Stimulated activated CD8-positive, alpha-beta memory T cell treated with anti-CD3 and anti-CD28 coated beads, Interleukin-15, amount 100 ng/mL, for 48 hours (primary cell): ENCODE measurements at places on chromosomes 5 and 9.

GRCh38 chr9:84598921-84599636 lies 70.5 kb upstream of the NTRK2 start:
- no peak for DNase-seq

- no peak for DNase-seq
Measured at GRCh38 chr9:136254381-136255165, 9.0 kb upstream of the QSOX2 start.

DNA sequence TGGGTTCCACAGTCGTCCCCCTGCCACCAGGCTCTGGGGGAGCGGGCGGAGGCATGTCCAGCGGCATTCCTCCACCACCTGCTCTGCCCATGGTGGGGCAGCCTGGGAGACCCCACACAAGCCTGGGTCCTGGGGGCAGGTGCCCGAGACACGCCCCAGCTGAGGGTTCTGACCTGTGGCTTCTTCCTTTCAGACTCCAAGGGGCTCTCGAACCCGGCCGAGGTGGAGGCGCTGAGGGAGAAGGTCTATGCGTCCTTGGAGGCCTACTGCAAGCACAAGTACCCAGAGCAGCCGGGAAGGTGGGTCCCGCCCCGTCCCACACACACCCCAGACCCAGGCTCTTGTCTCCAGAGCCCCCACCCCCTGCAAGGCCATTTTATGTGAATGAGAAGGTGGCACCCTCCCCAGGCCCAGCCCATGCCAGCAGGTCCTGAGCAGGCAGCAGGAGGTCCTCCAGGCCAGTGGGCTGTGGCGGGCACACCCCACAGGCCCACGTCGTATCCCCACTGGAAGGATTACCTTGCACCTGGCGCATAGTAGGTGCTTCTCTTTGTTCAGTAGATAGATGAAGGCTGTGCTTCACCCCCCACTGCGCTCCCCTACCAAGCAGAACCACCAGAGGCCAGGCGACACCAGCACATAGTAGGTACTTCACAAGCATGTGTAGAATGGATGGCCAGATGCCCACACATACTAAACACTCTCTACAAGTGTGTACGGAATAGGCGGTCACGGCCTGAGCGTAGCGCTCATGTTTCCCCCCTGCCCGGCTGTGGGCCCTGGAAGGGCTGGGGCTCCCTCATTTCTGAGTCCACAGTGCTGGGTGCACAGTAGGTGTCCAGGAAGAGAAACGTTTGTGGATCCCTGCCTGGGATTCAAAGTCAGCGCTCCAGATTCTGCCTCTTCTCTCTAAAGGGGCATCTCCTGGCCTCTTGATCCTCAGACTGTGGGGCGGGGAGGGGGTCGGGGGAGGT lies 107.9 kb downstream of the RXRA start:
- no peak for DNase-seq

DNA sequence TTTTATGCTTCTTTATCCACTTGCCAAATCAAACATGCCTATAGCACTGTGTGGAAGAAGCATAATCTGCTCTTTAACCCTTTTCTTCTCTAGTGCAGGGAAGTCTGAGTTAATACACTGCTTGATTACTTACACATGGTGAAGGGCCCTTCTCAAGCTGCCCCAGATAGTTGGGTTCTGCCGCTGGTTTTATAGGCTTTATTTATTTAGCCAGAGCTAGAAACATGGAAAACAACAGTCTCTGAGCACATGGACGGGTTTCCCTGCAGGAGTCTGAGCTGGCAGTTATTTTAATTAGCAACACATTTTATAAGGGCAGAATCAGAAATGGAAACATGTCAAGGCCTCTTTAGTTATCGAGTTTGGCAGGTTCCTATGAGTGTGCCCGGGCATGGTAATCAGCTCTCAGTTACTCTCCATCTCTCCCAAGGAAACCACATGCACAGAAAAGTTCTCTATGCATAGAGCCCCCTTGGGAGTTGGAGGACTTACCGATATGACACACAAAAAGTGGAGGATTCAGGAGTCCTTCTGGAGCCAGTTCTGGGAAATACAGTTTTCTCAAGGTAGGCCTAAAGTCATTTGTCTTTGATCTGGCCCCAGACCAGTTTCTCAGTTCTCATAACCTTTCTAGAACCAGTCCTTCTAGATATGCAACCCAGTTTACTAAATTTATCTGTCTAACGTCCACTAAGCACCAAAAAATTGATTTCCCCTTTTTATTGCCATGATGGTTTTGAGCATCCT lies 564.8 kb downstream of the ACTL7B start:
- DNase-seq, result no peak

DNA sequence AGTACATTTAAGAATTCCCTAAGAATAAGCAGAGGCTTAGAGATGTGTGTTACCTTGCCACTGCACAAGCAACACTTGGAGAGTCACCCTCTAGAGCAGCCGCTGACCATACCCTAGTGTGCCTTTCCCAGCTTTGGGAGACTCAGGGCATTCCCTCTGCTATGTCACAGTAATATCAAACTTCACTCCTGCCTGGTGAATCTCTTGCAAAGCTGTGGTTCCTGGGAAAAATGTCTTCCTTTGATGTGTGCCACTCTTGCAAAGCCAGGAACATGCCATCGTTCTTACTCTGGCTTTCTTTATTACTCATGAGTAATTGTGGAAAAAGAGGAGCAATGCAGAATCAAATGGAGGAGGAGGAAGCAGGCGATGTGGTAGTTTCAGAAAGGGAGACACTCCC lies 173.2 kb downstream of the CCDC192 start:
- DNase-seq, result no peak

GRCh38 chr5:80191991-80192398 lies 63.9 kb downstream of the SERINC5 start:
- DNase-seq, result no peak

DNA sequence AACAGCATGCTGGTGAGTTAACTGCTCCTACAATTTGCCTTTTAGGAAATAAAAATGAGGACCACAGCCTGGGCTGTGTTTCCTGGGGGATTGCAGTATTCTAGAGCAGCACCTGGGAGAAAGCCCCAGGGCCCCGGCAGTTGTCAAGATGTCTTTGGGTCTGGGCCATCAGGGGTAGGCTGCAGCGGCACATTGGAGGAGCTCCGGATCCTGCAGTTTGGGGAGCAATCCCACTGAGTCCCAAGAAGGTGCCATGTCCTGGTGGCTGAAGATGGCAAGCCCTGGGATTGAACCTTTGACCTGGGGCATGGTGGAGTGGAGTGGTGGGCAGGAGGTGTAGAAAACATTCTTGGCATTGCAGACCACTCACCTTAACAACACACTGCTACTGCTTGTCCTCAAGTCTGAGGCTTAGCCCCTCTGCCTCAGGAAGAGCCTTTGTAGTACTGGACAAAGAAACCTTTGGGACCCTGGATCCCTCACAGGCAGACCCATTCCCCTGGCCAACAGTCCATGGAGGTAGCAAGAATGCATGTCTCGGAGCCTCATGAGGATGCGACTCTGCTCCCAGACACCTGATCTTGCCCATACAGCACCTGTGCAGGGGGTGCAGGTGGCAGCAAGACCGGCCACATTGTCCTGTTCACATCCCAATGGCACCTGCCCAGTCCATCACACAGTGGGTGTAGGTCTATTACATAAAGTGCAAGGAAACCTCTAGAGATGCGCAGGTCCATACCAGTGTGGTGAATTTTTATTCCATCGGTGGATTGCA lies 159.1 kb upstream of the IRX2 start:
- no peak for DNase-seq

- DNase-seq, result no peak
Measured at GRCh38 chr9:123414936-123415930, 59.2 kb downstream of the CRB2 start.

- no peak for DNase-seq
Measured at GRCh38 chr9:6239694-6240093, 24.1 kb downstream of the IL33 start.

GRCh38 chr9:88320748-88321415 lies 67.4 kb upstream of the SPIN1 start:
- DNase-seq, result no peak

DNA sequence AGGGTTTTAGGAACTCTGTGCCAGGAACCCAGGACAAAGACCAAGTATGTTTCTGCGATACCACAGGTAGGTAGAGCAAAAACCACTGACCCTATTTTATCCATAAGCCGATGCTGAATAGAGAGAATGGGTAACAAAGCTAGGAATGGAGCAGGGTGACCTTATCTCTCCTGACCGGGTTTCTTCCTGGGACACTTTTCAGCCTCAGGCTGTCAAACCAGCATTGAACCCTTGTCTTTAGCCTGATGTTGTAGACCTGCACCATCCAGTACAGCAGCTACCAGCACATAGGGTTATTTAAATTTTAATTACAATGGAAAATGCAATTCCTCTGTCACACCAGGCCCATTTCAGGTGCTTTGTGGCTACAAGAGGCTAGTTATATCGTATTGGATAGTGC lies 43.1 kb upstream of the DMRT3 start:
- no peak for DNase-seq

- no peak for DNase-seq
Measured at GRCh38 chr5:139251695-139252288, 41.7 kb upstream of the MATR3 start.

- DNase-seq, result no peak
Measured at GRCh38 chr9:113139225-113139829, 11.5 kb upstream of the SLC31A2 start.

DNA sequence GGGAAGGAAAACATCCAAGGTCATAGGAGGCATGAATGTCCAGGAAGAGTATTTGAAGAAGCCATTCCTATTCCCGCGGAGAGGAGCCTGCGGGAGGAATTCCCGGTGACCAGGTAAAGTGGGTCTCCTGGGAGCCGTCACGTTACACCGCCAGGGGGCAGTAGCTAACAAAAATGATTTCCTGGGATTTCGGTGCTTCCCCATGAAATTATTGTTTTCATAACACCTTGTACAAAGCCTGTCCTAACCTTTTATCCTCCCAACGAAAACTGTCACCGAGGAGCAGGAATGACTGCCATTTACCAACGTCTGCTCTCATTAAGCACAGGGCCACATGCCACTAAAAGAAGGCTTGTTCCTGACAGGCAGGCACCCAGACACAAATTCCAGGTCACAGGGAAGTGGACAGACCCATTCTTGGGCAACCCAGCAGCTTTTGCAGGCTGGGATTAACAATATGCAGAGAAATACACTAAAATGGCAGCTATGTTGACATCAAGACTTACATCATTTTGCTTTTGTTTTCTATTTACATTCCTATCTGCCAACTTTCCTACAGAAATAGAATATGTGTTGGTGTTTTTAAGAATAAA lies 41.2 kb upstream of the CTSL start:
- no peak for DNase-seq

DNA sequence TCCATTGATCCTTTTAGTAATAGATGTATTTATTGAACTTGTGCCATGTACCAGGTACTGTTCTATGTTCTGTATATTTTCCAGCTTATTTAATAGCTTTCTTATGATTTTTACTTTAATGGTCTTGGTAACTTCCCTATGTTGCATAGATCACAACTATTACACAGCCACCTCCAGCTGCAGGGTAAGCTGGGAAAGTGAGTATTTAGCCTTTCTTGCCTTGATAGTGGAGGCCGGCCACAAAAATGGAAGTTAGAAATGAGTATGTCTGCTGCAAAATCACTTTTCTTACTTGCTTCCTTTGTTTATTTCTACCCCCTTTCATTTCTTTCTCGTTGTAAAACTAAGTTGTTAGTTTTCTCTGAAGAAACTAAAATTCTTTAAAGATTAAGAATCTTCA lies 43.1 kb upstream of the ANKDD1B start:
- no peak for DNase-seq

GRCh38 chr9:115295734-115296133 lies 177.8 kb upstream of the TNC start:
- DNase-seq, result no peak

DNA sequence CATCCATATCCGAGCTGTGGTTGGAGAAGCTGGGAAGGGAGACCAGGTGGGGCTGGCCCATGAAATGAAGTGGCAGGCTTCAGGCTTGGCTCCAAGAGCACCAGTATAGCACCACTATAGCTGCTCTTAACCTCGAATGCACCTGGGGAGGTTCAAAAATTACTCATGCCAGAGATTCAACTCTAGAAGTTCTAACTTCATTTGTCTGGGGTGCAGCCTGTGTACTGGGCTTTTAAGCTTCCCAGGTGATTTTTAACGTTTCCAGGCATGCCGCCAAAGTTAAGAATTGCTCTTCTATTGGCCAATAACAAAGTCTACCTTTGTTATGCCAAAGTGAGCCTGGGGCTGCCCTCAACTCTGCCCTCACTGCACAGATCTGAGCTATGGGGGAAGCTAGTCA lies 458 bp downstream of the PRSS3 start:
- no peak for DNase-seq

DNA sequence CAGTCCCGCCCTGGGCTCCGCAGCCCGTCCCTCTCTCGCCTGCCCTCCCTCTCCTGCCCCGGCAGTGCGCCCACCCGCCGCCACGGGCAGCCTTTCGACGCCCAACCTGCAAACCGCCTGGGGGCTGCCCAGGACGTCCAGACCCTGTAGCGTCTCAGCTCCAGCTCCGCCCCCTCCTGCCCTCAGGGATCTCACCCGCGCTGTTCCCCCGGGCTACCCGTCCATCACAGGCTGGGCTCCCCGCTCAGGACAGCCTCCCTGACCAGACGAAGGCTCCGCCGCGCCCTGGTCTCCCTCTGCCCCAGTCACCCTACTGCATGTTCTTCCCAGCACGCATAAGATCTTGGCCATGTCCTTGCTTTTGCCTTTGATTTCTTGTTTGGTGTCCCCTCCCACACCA lies 1.4 kb downstream of the RASGEF1C start:
- no peak for DNase-seq

GRCh38 chr9:105341434-105342146 lies 97.1 kb downstream of the SLC44A1 start:
- DNase-seq, result no peak

GRCh38 chr5:162434281-162434680 lies 366.7 kb downstream of the GABRG2 start:
- no peak for DNase-seq
